MV-4-11 (cell line): ENCODE measurements at places on chromosomes 2 and 18.

DNA sequence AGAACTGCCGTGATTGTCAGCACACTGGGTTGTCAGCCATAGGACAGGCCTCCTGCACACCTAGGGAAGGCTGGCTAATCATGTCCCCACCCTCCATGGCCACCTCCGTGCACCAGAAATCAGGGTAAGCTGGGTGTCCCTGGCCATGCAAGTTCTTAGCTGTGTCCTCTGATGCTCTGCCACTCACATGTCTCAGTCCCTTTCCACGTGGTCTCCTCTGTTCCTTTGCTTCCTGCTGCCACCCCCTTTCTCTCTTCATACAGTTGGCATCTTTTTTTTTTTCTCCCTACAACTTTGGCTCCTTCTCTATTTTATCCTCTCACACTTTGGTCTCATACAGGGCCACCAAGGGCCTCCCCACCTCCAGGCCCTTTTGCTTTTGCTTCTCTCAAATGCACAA, 153.7 kb downstream of the TPGS2 start:
- no peak for DNase-seq

- DNase-seq, result no peak
These were observed 2135.6 kb upstream of the CELF4 start for GRCh38 chr18:39701055-39701783.

DNA sequence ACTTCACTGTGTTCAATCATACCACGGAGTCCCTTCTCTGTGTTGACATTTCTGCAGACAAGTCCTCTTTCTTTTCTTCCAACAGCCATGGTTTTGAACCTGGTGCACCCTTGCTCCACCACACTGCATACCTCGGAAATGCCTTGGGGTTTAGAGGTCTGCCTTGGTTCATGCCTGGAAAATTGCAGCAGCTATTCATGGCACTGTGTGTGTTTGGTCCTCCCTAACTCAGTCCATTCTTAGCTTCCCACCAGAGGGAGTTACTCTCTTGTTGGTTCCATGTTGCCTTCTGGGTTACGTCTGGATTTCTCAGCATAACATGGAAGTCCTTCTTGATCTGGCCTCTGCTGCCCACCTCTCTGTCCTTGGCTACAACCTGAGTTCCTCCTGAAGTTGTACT, 206.0 kb downstream of the FHOD3 start:
- no peak for DNase-seq

GRCh38 chr2:76501641-76502040, 790.9 kb upstream of the GCFC2 start:
- DNase-seq, result no peak

DNA sequence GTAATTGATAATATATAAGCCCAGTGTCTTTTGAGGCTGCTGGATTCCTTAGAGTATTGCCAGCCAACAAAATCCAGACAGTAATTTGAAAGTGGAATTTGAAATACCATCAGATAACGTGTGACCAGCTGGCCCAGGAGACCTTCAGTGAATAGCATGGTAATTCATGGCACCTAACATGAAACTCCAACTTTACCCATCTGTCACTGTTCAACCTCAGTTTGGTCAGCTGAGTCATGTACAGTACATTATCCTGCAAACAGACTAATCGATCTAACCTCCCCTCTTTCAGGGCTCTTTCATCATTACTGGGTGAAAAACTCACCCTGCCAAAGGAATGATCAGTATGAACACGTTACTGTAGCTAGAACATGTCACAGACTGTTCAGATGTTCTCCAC, 230.6 kb downstream of the DOK6 start:
- no peak for DNase-seq

DNA sequence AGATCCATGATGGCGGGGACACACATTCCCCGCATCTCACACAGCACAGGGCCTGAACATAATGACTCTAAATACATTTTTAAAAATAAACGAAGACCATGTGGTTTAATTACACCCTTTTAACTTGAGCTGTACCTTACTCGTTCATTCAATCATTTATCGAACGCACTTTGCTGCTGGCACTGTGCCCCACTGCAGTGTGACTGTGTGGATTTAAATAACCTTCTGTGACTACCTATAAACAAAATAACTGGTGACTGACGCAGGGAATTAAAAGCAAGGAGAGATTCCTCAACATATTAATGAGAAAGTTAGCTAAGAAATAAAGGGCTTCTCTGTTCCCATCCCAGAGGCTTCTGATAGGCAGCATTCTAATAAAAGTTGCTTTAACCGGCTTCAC, 10.9 kb upstream of the FZD7 start:
- DNase-seq, result no peak

GRCh38 chr2:235847576-235847975, 320.6 kb downstream of the GBX2 start:
- no peak for DNase-seq

DNA sequence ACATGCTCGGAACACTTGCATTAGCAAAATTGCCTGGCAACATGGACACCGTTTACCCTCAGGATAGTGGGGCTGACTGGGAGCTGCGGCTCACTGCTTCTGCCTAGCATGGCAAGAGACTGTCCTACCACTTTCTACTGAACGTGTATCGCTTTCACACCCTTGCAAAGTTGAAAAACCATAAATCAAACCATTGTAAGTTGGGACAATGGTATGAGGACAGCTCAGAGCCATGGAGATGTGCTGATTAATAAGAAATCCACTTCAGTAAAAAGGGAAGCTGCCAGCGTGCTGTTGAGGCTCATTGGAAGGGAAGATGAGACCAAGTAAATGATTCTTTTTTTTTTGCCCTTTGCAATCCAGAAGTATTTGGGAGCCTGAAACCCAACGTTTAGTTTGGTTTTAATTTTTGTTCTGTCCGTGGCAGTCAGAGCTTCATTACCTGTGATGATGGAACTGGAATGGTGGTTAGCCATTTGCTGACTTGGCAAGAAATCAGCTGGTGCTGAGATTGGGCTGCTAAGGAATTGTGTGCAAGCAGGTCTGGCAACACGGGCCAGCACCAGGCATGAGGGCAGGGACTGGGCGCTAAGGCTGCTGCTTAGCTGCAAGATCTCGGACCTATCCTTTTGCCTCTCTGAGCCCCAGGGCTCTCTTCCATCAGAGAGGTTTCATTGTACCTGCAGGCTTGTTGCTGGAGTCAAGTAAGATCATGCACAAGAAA, 75.5 kb upstream of the HS6ST1 start:
- DNase-seq, result no peak

DNA sequence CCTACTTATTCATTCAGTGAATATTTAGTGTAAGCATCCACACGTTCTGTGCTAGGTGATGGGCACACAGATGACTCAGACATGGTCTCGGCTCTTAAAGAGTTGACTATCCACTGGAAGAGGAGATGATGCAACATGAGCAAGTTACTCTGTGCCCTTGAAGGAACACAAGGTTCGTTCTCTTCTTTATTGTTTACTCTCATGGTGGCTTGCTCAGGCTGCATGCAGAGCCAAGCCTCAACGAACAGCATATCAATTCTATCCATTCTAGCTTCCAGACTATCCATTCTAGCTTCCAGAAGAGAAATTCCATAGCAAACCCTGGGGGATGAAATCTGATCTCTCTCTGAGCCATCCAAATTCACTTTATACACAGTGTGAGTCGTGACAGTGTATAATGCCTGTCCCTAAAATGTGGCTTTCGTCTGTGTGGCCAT, 68.1 kb upstream of the CTAGE1 start:
- DNase-seq, result no peak

DNA sequence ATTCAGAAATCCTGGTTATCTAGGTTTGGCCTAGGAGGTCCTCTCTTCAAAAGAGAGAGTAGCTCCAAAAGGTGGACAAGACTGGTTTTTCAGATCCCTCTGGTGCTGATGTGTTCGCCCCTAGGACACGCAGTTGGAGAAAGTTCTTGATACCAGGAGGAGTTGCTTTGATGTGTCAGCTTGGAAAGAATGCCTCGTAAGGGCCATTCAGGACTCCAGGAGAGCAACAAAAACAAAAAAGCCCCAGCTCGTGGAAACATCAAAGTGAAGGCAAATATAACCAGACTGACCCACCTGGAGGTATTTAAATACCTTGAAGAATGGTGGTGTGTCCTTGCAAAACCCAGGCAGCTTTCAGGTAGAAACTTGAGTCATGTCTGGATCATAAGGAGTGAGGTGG, 12.5 kb upstream of the LBH start:
- no peak for DNase-seq

DNA sequence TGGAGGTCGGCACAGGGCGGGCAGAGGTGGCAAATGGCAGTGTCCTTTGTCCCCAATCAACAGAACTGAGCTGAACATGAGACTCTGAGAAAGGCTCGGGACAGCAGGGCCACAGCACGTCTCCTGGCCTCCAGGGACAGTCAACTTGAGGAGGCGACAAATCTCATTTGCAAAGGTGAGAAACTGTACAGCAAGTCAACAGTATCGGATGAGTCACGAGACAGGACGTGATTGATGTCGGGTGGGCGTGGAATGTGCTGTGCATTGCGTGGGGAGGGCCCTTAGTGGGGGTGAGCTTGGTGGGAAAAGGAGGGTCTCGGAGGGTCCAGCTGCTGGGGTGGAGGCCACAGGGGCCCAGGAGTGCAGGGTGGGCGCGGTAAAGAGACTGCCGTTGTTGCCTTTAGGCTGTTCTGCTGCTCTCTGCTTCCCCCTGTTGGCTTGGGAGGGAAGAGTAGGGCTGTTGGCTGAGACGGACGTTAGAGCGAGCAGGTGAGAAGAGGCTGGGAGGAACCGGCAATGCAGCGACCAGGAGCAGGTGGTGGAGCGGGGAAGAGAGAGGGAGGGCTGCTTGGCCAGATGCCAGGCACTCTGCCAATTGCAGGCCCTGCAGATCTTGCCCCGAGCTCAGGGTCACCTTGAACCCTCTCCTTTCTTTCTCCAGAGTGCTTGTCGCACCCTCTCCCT, 164.3 kb downstream of the BCL2 start:
- no peak for DNase-seq

DNA sequence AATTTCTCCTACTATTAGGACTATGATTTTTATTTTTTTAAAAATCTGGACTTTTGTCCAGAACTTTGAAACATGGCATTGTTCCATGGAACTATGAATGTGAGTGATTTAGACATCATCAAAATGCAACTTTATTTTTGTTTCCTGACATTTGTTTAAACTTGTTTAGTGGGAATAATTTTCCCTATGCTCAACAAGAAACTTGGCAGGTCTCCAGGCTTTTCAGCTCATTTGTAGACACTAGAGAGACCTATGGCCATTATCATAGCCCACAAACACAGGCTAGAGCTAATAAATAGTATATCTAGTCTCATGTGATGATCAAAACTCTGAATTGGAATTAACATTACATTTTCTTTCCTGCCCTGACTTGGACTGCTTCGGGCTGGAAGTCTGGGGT, 145.1 kb upstream of the CELF4 start:
- DNase-seq, result no peak

DNA sequence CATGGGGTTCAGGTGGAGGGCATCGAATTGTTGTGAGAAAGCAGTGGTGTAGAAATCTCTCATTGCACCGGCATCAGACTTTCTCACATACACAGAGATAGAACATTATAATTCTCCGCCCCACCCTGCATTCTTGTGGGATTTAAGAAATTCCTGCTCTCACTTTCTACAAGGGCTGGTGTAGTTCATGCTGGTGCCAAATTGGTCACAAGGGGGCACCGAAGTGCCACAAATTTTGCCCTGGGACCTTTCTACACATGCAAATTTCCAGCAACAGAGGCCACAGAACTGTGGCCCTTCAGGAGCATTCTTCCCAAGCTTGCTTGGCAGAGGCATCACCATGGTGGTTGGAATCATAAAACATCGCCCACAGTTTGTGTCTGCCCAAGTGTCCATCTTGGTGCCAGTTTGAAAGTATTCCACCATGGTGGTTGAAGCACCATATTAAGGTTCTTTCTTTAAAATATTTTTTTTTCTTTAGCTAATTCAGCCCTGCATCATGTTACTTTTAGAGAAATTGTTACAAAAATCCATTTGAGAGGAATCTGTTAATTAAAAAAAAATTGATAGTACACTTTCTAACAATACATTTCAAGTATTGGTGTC, 521.2 kb upstream of the FANCL start:
- DNase-seq, result peak; percentile 67

GRCh38 chr2:16678964-16679363, 13.3 kb upstream of the CYRIA start:
- no peak for DNase-seq

GRCh38 chr18:52875725-52876124, 535.7 kb downstream of the DCC start:
- DNase-seq, result no peak

- DNase-seq, result peak; percentile 9
These were observed 93.7 kb upstream of the SETBP1 start for GRCh38 chr18:44586782-44587524.

GRCh38 chr2:135208016-135208415, 155.9 kb downstream of the RAB3GAP1 start:
- DNase-seq, result no peak

GRCh38 chr2:185208261-185208660, 530.3 kb upstream of the FSIP2 start:
- peak; percentile 1 for DNase-seq

- peak; percentile 40 for DNase-seq
These were observed 41.3 kb downstream of the RRM2 start for GRCh38 chr2:10163498-10164486.

- peak; percentile 70 for DNase-seq
These were observed 7.3 kb downstream of the IER3IP1 start for GRCh38 chr18:47168913-47169312.

DNA sequence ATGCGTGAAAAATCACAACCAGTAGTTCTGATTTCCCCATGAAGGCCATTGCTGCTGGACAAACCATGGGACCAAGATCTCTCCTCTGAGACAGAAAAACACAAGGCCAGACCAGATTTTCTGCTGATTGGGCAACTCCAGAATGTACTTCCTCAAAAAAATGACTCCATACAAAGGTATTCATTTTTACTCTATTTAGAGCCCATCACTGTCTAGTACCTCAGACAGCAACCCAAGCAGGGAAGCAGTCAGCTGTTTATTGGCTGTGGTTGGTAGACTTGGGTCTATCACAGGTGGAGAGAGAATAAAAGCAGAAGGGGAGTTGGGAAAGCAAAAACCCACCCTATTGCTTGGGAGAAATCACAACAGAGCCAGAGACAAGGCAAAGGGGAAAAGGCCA, 219.9 kb downstream of the PIK3C3 start:
- DNase-seq, result peak; percentile 65

DNA sequence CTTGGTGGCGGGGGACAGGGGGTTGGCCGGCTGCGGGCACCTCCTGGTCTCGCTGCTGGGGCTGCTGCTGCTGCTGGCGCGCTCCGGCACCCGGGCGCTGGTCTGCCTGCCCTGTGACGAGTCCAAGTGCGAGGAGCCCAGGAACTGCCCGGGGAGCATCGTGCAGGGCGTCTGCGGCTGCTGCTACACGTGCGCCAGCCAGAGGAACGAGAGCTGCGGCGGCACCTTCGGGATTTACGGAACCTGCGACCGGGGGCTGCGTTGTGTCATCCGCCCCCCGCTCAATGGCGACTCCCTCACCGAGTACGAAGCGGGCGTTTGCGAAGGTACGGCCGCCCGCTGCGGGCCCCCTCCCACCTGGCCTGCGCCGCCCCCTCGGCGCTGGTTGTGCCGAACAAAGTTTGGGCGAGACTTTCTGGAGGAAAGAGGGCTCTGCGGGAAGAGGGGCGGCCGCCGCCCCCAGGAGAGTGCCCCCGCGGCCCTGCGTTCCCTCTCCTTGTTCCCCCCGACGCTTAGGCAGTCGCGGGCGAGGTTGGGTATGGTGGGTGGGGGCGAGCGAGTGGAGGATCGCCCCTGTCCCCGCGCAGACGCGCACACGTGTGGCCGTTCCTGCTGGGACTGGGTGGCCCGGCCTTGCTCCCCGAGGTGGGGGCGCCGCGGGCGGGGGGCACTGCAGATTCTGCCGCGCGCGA, 866 bp downstream of the CRIM1 start:
- DNase-seq, result no peak

GRCh38 chr18:42745931-42746330, 369.6 kb downstream of the RIT2 start:
- DNase-seq, result no peak
